ENCODE measurements at places on chromosomes 2 and 18. TPM values are rescaled to one million over a fixed set of nuclear protein-coding genes. Genes with fewer than 3 reads are reported as not detected.

BCL2L11 gene
- 17.6 TPM for total RNA-seq

CXCR2 gene
- total RNA-seq: not detected

DNA sequence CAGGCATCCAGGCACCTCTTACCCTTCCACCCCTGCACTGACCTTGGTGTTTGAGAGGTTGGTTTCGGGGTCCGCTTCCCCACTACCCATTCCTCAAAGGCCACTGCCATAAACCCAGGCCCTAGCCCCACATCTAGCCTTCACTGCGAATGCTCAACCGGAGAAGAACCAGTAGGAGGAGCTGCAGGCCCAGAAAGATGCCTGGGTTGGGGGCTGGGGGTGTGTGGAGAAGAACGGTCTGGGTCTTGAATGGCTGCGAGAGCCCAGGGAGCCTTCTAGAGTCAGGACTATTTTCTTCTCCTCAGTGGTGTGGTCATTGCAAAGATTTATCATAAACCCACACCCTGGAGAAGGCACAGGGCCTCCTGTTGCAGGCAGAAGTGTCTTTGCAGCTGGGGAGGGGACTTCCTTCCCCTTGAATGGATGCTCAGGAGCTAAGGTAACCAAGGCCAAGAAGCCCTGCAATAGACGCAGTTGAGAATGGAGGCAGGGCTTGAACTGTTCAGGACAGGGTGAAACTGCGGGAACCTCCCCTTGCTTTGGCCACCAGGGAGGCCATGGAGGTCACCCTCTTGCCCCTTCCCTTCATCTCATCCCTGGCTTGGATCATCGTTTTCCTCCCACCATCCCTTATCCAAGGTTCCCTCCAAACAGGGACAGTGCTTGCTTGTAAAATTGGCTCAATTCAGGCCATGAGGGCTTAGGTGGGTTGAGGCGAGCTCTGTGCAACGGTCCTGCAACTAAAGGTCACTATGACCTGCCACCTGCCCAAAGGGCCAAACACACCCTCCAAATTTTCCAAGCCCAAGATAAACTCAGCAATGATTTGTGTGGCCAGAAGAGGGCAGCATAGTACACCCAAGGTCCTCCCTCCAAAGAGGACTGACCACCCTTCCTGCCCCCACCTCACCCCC, 20.9 kb downstream of the THNSL2 start:
- H3K4me3 ChIP-seq: no peak overlapping the region
- peaks cover 17% of the 10 kb centered on the region for H3K27me3 ChIP-seq
- H3K4me1 ChIP-seq: no peaks in the 10 kb centered on the region
- DNase-seq: peak; percentile 39
- H3K27ac ChIP-seq: no peak overlapping the region

GRCh38 chr2:137987011-137987410, 22.7 kb downstream of the HNMT start:
- H3K27me3 ChIP-seq: no peaks in the 10 kb centered on the region
- DNase-seq: no peak
- no peak overlapping the region for H3K4me3 ChIP-seq
- H3K36me3 ChIP-seq: peaks cover 3% of the 10 kb centered on the region
- no peak overlapping the region for H3K27ac ChIP-seq

GRCh38 chr2:127188797-127189196, 31.3 kb downstream of the CYP27C1 start:
- peaks cover 43% of the 10 kb centered on the region for H3K27me3 ChIP-seq
- no peak overlapping the region for H3K4me3 ChIP-seq
- no peak for DNase-seq

GRCh38 chr2:143700865-143701264, 571.6 kb downstream of the ARHGAP15 start:
- H3K27me3 ChIP-seq: no peaks in the 10 kb centered on the region
- H3K36me3 ChIP-seq: no peaks in the 10 kb centered on the region
- no peak overlapping the region for H3K27ac ChIP-seq
- peaks cover 9% of the 10 kb centered on the region for H3K4me1 ChIP-seq

All from Calu3 (cell line).